NCI-H2227 treated with DMSO at 0.1 percent for 48 hours (cell line): ENCODE measurements at places on chromosomes 13 and 19.

DNA sequence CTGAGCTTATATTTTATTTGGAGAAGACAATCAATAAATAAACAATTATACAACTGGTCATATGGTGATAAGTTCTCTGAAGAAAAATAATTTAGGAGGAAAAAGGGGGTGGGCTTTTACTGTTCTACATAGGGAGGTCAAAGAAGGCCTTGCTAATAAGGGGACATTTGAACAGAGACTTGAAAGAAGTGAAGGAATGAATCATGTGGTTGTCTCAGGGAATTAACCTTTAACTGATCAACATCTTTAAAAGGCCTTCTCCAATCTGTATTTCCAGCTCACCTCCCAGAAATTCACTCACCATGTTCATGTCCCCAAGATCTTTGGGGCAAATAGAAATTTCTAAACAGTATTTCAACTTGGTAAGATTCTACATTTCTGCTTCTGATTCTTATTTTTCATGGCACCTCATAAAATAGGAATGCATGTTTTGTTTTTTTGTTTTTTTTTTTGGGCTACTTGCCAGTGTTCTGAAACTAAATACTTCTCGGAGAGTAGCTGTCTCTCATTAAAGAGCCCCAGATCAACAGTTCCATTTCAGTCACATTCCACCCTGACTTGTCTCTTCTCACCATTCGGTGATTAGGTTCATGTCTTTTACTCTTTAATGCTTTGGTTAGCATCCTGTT is 19.2 kb upstream of the LPAR6 start:
- DNase-seq, result no peak

GRCh38 chr19:56597696-56598095 is 2.6 kb downstream of the ZNF71 start:
- no peak for DNase-seq

DNA sequence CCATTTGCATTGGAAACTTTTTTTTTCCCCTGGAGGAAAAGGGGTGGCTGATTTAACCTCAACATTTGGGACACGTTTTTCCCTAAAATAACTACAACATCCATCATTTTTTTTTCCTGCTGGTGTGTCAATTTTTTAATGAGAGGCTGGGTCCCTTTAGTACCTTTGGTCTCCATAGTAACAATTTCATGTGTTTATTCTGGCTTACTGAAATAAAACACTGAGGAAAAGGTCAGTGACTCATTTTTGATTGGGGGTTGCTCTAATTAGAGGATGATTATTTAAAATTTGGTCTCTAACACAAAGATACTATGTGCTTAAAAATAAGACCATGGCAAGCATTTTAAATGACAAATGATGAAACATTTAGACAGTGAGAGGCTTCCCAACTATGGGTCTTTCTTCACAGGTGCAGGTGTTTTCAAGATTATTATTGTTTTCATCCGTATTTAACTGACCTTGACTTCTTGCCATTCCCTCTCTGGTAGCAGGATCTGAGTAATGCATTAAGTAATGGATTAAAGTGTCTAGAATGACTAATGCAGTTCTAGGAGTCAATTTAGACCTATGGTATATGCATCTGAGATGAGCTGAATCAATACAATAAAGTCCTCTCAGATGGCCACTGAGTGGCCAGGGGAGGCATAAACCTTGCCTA is 406.4 kb downstream of the KCNRG start:
- DNase-seq, result no peak

- DNase-seq, result no peak
Observed at GRCh38 chr19:40717880-40718773, 1.2 kb downstream of the ITPKC start.
